ENCODE measurements at places on chromosomes 11 and 22.

DNA sequence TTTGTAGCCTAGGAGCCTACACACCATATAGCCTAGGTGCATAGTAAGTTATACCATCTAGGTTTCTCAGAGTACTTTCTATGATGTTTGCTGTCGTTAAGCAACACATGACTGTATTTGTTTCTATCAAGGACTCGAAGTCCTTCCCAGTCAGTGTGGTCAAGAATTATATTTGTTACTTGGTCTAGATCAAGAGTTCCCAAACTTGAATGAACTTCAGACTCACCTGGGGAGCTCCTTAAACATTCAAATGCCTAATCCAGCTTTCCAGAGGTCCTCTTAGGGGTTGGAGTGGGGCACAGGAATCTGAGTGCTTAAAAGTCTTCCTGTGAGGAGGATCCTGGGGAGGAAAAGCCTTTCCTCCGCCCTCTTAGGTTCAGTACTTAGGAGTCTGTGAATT lies 41.5 kb upstream of the PAMR1 start:
- DNase-seq: no peak

GRCh38 chr22:50298937-50299784 lies 8.3 kb downstream of the PLXNB2 start:
- DNase-seq: peak; percentile 46

DNA sequence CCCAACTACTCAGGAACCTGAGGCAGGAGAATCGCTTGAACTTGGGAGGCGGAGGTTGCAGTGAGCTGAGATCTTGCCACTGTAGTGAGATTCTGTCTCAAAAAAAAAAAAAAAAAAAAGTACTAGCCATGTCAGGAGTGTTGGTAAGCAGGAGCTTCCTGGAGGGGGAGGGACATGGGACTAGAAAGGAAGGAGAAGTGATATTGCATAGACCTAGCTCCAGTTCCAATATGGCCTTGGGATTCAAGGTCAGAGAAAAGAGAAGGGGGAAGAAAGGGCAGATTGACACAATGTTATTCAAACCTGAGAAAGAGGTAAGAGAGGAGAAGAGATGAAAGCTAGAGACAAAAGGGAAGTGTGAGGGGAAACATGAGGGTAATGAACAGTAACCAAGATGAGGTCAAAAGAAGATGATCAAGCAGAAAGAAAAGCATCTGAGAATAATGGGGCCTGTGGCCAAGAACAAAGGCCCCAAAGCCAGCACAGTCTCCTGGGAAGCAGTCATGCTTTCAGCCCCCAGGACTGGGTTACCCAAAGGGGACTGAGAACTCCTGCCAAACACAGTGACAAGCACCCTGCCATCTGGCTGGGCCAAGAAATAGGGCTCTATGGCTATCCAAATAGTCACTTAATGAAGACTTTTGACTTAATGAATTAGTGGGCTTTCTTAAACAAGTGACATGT lies 51.7 kb upstream of the FTH1 start:
- no peak for DNase-seq

DNA sequence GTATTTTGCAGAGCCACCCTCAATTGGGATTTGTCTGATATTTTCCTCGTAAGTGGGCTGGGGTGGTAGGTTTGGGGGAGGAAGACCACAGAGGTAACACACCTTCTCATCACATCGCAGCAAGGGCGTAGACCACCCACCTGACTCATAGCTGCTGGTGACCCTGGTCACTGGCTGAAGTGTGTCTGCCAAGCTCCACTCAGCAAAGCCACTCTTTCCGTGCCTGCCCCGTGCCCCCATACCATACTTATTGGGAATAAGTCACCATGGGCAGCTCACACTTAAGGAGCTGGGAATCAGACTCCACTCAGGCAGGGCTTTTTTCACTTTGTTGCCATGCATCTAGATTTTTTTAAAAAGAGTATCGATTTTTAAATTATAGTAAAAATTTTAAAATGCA lies 111.6 kb downstream of the PHF21B start:
- no peak for DNase-seq

DNA sequence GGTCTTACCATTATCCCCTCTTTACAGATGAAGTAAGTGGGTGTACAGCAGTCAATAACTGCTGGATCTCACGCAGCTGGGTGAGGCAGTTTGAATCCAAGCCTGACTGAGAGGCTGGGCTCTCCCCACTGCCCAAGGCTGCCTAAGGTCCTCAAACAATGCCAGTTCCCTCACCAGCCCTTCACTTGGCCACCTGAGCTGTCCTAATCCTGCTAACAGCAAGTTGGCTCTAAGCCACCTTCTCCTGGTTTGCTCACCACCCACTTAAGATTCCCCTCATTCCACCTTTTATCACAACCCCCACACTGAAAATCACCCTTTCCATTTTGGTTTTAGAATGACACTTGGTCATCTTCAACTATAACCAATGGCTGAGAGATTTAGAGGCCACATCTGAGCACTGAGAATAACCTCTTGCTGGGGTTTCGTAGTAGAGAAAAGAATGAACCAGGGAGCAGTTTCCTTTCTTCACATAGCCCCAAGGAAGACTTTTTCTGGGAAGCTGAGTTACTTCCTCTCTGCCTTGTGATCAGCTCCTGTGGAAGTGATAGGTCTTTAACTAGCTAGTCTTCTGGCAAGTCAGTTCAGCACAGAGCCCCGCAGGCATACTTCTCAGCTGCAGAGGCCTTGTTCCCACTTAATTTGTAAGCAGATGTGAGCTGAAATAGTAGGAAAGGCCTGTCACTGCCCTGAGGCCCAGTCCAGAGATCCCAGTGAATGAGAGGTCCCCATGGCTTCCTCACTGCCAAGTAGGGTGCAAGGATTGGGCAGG lies 57.8 kb upstream of the TTC12 start:
- DNase-seq: no peak

- no peak for DNase-seq
These were observed 93.8 kb upstream of the TOP3B start for GRCh38 chr22:22076361-22076760.

DNA sequence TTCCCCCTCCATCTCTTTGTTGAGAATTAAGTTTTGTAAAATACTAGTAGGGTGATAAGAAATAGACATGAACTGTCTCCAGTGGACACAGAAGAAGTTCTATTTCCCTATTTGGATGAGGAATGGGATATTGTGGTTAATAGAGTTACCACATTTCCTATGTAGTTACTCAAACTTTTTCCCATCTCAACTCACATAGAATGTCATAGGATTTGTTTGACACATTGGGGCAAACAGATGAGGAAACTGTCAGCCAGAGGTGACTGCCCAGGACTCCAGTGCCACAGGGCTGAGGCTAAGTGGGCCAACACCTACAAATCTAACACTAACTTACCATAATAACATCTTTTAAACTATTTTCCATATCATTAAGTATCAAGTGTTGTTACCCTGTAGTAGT lies 58.3 kb downstream of the CCDC83 start:
- DNase-seq: peak; percentile 7

- no peak for DNase-seq
These were observed 12.1 kb upstream of the EHD1 start for GRCh38 chr11:64890522-64890939.

DNA sequence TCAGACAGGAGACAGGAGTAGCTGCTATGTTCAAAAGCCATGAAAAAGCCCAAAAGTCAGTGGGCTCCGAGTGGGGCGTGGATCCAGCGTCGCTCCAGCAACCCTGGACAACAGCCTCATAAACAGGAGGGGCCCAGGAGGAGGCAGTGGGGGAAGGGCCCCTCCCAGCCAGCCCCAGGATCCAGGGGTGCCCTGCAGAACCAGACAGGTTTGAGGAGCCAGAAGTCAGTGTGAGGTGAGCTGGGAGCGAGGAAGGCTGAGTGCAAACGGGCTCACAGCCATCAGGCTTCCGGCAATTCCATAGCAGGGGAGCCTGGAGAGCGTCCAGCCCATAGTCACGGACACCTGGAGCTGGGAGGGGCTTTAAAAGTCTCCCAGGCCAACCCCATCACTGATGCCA lies 217.7 kb downstream of the MN1 start:
- DNase-seq: no peak

DNA sequence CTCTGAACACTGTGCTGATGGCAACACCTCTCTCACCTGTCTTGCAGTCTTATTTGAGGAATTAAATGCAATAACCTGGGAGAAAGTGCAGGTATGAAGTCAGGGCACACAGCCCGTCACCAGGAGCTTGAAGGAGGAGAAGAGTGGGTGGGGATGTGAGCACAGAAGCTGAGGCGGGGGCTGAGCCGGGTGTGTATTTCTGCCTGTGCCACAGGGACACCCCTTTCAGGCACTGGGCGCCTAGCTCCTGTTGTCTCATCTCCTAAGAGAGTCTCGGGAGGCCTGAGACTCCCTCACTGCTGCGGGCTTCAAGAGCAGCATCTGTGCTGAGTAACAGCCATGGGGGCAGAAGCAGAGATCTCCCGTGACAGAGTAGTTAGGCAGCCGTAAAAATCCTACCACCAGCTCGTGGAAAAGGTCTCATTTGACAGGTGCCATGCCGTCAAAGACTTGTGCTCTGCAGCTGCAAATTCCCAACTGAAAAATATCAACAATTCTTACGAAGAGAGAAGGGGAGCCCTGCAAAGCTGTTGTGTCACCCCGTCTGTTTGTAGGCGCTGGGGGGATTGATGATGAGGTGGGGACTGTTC lies 26.8 kb downstream of the PARVB start:
- DNase-seq: no peak

GRCh38 chr11:58888579-58888978 lies 44.1 kb upstream of the GLYATL2 start:
- peak; percentile 36 for DNase-seq

- no peak for DNase-seq
These were observed 5.3 kb downstream of the NLRP6 start for GRCh38 chr11:283405-284104.

DNA sequence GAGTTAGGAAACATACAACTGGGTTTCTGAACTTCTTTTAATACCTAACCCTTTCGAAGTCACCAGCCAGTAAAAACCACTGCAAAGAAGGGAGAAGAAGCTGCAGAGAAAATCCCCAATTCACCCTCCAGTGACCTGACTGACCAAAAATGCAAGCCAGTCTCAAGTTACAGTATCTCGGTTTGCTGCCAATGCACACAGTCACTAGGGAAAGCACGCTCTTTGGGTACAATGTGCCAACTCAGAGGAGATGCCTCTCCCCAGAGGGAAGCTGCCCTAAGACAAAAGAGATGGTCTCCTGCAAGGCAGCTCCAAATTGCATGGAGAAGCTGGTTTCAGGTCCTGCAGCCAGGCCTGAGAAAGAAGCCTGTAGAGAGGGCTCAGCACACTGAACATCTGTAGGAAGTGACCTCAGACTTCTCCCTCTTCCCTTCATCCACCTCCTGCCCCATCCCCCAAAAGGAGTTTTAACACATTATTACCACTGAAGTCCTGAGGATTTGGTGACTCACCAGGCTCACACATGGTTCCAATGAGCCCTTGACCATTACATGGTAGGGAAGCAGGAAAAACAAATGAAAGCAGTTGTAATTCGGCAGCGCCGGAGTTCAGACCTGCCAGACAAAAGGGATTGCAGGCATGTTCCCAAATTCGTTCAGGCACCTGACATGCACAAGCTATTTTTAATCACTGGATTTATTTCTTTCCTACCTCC lies 90.1 kb downstream of the ETS1 start:
- DNase-seq: no peak

- DNase-seq: peak; percentile 78
These were observed 429 bp downstream of the VEGFB start for GRCh38 chr11:64234647-64235379.

- DNase-seq: no peak
These were observed 2.2 kb downstream of the HBG2 start for GRCh38 chr11:5252192-5252918.

DNA sequence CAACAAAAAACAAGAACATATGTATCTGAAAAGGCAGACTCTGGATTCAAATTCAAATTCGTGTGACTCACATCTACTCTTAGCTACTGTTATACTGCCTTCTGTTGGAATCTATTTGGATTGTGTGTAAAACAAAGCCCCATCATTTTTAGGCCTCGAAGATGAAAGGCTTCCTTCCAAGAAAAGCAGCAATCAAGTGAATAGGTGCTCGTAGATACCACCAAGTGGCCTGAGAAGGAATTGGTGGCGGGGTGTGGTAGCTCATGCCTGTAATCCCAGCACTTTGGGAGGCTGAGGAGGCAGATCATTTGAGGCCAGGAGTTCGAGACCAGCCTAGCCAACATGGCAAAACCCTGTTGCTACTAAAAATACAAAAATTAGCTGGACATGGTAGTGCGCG lies 4.2 kb downstream of the GRAMD1B start:
- peak; percentile 48 for DNase-seq

DNA sequence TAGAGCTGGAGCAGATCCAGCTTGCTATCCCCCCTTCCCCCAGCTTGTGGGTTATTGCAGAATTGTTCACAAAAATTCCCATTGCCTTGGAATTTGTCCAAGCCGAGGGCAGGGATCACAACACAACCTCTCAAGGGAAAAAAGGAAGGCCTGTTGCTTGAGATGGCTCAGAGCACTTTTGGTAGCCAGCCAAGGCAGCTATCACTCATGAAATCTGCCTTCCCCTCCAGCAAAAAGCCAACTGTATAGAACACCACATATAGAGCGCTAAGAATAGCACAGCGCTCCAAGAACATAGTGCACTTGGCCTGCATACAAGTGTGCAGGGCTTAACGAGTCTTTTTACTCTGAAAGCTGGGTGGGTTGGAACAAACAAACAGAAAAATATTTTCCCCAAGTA lies 46.2 kb downstream of the FAM83F start:
- DNase-seq: peak; percentile 92

- no peak for DNase-seq
These were observed 10.3 kb downstream of the CD5 start for GRCh38 chr11:61112575-61112974.

- no peak for DNase-seq
These were observed 482.8 kb downstream of the SOX6 start for GRCh38 chr11:15873501-15873900.

GRCh38 chr11:1997755-1998154 lies at the start of gene H19:
Gene H19, minus strand, starts transcription at chr11:1997842.
- DNase-seq: no peak

DNA sequence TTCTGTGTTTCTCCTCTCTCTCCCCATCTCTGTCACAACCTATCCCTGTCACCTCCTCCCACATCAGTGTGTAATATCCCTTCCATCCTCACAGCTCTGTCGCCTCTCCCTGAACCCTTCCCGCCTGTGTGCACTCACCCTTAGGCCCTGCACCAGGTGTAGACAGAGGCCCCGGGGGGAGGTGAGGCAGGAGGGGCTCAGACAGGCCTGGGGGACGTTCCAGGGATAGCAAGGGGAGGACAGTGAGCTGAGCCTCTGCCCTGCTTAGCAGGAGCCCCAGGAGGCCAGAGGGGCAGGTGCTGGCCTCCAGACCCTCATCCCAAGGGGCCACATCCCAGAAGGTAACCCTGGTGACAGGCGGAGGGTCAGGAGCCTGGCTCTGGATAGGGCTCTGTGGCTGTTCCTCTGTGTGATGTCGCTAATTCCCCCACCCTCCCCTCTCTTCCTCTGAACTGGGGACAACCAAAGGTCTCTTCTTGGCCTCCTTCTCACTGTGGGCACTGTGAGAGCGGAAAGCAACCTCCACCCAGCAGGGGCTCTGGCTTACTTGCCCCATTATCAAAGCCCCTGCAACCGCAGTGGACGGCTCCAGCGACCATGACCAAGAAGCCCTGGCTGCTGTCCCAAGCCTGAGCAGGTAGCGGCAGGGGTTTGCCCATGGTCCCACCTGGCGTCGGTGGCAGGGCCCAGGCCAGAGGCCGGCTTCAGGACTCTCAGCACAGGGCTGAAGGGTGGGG lies 35.7 kb downstream of the KCNJ4 start:
- no peak for DNase-seq

Measured in hematopoietic multipotent progenitor cell treated with erythropoietin and hydrocortisone succinate and interleukin-3 and kit ligand, for 4 days (in vitro differentiated cells).